ENCODE measurements at places on chromosomes 12 and 14. TPM values are rescaled to one million over a fixed set of nuclear protein-coding genes. Genes with fewer than 3 reads are reported as not detected.

DNA sequence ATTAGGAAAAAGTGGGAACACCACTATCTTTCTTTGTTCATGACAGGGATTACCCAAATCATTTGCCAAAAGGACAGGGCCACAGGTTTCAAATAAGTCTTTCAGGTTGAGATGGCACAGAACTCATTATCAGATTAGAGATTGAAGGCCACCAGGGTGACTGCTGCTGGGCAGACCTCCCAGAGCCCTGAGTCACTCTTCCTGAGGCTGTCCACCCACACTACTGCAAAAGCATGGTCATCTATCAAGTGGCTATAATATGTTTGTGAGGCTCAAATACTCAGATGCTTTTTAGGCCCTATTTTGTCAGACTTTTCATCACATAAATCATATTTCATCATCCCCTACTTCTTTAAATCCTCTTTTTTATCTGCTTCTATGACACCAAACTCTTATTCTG is 155.3 kb upstream of the CCDC196 start:
- DNase-seq, result no peak

- no peak for DNase-seq
These were observed 268.6 kb downstream of the ITPR2 start for GRCh38 chr12:26564391-26564790.

- DNase-seq, result no peak
These were observed 34.4 kb upstream of the EPS8 start for GRCh38 chr12:15823360-15824128.

- DNase-seq, result no peak
These were observed 318.4 kb downstream of the SLC6A15 start for GRCh38 chr12:84594157-84594556.

DNA sequence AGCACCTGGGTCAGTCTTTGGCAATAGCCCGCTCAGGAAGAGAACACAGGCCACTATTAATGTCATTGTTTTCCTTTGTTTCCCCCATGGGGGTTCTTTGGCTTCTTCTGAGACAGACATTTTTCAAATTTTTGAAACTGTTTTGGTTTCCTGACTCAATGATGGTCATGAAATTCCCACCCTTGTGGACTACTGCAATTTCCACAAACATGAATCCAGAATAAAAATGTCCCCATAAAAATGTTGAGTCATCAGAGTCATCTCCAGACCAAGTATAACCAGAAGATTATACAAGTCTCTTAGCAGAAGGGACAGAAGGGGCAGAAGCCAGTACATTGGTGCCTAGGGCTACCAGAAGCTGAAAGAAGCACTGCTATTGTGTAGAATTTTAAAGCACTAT is 29.1 kb downstream of the SLCO1A2 start:
- DNase-seq, result no peak

DNA sequence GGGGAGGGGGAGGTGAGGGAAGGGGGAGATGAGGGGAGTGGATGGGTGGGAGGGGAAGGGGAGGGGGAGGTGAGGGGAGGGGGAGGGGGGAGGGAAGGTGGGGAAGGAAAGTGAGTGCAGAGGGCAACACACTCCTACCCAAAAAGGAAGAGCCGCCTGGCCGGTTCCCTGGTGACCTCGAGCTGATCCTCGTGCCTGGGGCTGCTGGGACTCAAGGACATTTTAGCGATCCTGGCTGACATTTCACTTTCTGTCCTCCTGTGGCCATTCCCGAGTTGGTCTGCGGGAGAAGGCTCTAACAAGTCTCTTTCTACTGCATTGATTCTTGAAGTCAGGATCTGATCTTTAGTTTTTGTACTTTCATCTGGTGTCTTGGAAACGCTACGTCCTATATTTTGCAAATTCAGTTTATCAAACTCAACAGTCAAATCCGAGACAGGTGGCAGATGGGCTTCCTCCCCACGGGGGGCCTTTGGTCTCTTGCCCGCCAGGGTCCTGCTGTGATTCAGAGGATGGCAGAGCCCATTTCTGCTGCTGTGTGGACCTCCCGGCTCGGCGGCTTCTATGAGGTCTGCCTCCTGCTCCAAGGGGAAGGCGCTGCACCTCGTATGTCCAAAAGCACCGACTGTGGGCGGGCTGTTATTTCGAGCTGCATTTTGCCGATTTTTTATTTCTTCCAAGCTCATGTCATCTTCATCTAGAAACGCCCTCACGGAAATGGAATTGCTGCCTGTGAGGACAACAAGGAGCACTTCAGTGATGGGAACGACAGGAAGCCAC is 19.1 kb downstream of the PGAM5 start:
- DNase-seq, result no peak

DNA sequence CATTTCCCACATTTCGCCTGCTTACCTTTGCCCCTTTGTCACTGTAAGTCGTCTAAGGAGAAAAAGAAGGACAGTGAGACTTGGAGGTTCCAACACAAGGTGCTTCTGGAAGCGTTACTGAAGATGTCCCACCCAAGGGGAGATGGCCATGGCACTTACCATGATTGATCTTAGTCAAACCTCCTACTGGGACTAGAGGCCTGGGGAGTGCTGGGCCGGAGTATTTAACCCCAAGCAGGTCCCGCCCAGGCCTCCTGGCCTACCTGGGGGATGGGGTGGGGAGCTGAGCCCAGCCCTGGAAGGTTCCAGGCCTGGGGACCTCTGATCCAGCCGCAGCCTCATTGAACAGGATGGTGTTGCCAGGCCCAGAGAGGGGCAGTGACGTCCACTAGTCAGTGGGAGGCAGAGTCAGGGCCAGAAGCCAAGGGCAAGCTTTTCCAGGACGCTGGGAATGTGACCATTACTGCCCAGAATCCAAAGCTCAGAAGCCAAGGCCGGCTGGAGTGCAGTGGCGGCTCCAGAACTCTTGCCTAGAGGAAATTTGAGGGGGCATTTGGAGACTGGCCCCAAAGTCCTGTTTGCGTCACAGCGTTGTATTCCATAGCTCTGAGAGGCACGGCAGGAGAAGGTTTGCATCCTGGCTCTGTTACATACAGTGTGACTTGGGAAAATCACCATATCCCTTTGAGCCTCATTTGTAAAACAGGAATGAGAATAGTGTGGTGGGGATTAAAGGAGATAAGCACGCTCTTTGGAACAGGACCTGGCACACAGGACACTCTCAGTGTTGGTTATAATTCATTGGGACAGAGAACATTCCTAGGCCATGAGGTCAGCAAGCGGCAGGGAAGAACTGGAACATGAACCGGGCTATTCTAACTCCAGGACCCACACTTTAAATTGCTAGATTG is at the start of gene HPD:
Gene HPD (minus strand): TSS at position 198 of the 911 bp plus-strand sequence. CDS start 36 bp downstream, at position 162.
- DNase-seq, result peak; percentile 57

- DNase-seq, result no peak
These were observed 121.9 kb downstream of the EMP1 start for GRCh38 chr12:13318231-13319015.

DNA sequence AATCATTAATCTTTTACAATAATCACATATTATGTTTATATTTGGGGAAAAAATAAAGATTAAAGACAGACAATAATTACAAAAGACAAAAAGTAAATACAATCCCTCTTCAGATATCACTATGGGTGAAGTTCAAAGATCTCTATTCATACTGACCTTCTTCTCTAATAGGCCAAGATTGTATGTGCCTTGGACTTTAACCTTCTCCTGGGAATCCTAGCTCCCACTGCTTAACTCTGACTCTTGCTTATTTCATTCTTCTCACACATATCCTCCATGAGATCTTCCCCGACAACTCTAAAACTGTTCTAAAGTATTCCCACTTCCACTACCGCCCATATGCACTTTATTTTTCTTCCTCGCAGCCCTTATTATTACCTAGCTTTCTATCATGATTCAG is 83.8 kb downstream of the EEA1 start:
- DNase-seq, result no peak

DNA sequence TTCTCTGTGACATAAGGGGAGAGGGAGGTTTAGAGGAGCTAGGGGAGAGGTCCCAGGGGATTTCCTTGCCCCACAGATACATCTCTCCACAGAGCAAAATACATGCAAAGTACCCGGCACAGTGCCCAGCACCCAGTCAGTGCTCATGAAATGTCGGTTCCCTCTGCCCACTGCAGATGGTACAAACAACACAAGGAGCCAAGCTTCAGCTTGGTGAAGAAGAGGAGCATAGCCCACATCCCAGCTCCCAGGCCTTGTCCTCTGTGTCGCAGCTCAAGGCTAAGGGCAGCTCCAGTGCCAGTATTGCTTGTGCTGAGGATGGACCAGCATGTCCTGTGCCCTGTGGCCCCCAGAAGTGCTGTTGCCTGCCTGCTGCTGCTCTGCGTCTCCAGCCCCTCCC is 35.0 kb upstream of the FKBP4 start:
- no peak for DNase-seq

- DNase-seq, result no peak
These were observed 30.8 kb downstream of the COA8 start for GRCh38 chr14:103593577-103593976.

- peak; percentile 11 for DNase-seq
These were observed 411.9 kb downstream of the FUT8 start for GRCh38 chr14:65824285-65824977.

DNA sequence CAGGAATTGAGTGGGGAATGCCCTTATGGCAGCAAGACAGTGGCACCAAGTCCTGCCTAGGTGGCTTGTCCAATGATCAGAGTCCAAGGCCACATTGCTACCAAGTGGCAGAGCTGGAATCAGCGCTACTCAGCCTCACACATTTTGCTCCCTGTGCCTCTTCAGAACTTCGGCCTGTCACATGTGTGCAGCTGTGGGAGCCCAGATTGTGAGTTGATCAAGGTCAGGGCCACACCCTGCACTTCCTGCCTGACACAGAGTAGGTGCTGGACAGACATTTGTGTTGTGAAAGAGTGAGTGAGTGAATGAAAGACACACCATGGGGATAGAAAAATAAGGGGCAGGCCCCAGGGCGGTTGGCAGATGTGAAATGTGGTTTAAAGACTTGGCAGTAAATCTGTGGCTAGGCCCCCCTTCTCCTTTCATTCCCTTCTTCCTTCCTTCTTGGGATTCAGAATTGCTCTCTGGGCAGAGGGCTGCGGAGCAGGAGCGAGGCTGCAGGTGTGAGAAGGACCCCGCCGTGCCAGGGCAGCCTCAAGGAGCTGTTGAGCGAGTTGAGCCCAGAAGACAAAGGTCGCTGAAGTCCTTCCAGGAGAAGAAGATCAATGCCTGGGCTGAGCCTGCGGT is 83.5 kb downstream of the SLC25A47 start:
- DNase-seq, result no peak

DNA sequence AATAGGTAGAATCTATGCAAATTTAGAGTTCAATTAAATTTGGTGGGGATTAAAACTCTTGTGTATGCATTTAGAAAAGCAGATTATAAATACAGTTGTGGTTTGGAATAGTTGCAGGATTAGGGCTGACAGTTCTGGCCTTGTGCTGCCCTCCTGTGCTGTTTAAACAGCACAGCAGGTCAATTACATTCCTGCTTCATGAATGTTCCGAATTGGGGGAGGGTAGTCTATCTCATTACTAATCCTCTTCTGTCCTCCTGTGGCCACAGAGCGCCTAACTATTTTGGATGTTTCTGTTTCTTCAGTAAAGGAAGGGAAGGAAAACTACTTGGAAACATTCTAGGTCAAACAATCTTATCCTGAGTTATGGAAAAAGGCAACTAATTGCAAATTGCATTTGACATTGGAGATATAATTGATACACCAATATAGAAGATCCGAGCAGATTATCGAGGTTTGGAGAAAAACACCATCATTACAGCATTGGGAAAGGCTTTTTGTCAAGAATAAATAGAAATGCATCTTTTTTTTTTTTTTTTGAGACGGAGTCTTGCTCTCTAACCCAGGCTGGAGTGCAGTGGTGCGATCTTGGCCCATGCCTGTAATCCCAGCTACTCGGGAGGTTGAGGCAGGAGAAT is 8.7 kb upstream of the GPR19 start:
- no peak for DNase-seq

- DNase-seq, result no peak
These were observed 30.6 kb downstream of the ABCC9 start for GRCh38 chr12:21910657-21911056.

GRCh38 chr14:22515929-22516328 is 73.1 kb downstream of the DAD1 start:
- no peak for DNase-seq

DNA sequence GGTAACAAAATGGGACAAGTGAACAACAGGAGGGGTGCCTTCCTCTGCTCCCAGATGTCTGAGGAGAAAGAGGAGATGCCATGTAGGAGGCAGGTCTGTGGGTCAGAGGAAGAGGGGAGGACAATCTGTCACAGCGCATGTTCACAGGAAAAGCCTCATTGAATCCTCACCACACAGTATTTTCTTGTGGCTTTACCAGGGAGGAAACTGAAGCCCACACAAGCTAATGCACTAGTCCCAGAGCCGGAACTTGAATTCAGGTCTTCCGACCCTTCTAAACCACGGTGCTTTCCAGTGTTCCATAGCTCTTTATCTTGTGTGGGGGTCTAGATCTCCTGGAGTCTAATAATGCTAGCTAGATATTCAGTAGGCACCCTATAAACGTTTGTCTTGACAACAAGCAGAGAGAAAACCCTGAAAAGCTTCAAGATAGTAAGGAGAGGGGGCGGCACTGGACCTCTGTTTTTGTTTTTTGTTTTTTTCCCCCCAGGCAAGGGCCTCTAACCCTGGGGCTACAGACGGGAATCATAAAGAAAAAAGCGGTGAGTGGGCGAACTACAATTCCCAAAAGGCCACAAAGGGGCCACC is 371 bp upstream of the SHMT2 start:
- DNase-seq, result no peak

GRCh38 chr14:70289138-70289537 is 70.3 kb downstream of the COX16 start:
- no peak for DNase-seq

- no peak for DNase-seq
These were observed 463.2 kb downstream of the BCL11B start for GRCh38 chr14:98808494-98809407.

GRCh38 chr14:79438696-79439342 is 772.5 kb downstream of the DIO2 start:
- DNase-seq, result no peak

The SERPINA5 gene
- total RNA-seq, result 6.8 TPM

The TSHR gene
- total RNA-seq, result 0.63 TPM

The NEDD1 gene
- 11.5 TPM for total RNA-seq

The PUS7L gene
- 8.9 TPM for total RNA-seq

The PRH1 gene
- total RNA-seq, result 30.5 TPM

The DDN gene
- not detected for total RNA-seq

The ENDOU gene
- not detected for total RNA-seq

The SERPINA10 gene
- 0.28 TPM for total RNA-seq

All from thoracic aorta (tissue), 2 donors.